Midbrain (tissue), 1 donor: ENCODE measurements at places on chromosomes 6 and 20.

- DNase-seq = no peak
Measured at GRCh38 chr20:31764641-31765305, 25.7 kb downstream of the TPX2 start.

- DNase-seq = peak; percentile 62
Measured at GRCh38 chr6:104682722-104683643, 176.7 kb downstream of the HACE1 start.

- no peak for DNase-seq
Measured at GRCh38 chr6:61044011-61044410, 1242.0 kb downstream of the KHDRBS2 start.

GRCh38 chr20:37915434-37915787 is 12.5 kb downstream of the VSTM2L start:
- DNase-seq = no peak

DNA sequence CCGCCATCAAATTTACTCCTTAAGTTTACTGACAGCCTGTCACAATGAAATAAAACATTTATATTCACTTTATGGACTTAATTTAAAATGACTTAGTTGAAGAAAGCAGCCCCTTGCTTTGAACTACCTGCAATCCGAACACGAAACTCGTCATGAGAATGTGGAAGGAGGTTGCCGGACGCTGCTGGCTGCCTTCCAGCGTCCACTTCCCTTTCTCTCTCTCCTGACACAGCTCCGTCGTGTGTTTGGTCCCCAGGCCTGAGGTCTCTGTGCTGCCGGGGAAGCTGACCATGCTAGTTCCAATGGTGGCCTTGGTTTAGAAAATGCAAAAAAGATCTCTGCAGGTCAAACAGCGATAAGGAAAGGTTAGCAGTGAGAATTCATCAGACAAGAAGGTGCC is 519.7 kb downstream of the CDH26 start:
- peak; percentile 4 for DNase-seq

DNA sequence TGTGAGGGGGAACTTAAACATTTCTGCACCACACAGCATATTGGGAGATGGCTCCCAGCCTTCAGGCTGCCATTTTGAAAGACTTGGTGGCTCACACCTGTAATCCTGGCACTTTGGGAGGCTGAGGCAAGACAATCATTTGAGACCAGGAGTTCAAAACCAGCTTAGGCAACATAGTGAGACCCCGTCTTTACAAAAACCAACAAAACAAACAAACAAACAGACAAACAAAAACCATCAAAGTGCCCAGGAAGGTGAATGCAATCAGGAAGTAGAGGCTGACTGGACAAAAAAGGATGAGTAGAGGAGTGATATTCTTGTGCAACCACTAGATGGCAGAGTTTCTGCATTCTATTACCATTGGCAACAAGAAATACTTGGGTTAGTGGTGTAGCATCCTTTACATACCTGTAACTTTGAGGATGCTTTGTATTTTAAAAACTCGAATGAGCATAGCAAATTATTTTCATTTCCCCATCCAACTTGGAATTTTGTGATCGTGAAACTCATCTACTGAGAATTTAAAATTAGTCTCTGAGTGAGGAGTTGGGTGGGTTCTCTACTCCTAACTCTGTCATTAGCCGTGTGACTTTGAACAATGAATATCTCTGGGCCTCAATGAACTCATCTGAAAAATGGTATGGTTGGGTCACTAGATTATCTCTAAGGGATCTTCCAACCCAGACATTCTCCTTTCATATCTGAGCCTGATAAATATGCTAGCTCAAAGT is 84.4 kb downstream of the CRYBG1 start:
- peak; percentile 74 for DNase-seq

- DNase-seq = no peak
Measured at GRCh38 chr20:33443006-33443511, 504 bp downstream of the SNTA1 start.

GRCh38 chr20:60694763-60695162 is 557.3 kb upstream of the CDH4 start:
- no peak for DNase-seq
